GM10248 (cell line): ENCODE measurements at places on chromosomes 6 and 20.

DNA sequence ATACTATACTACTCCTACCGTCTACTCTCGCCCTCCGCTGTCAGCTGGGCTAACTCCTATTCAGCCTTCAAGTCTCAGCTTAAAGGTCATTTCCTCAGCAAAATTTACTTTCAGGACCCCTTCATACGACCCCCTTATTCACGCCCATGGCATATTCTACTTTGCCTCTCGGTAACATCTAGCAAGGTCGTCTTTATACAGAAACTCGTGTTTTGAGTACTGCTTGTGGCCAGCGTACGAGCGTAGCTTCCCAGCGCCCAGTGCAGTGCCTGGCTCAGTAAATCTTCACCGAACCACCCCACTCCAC, 546 bp downstream of the CRNKL1 start:
- peak; percentile 11 for DNase-seq

GRCh38 chr6:45483501-45483900, 105.8 kb upstream of the SUPT3H start:
- no peak for DNase-seq

DNA sequence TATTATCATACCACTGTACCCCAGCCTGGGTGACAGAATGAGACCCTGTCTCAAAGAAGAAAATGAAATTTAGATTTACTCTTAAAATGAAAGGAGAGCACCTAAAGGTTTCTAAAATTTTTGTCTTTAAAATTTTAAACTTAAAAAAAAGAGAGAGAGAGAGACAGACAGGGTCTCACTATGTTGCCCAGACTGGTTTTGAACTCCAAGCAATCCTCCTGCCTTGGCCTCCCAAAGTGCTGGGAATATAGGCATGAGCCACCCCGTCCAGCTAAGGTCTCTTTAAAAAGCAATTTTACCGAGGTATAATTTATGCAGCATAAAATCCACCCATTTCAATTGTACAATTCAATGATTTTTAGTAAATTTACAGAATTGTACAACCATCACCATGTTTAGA, 33.2 kb downstream of the ILRUN start:
- no peak for DNase-seq

- peak; percentile 80 for DNase-seq
These were observed 9.9 kb downstream of the CYP21A2 start for GRCh38 chr6:32047855-32048766.
